ACHN (cell line): ENCODE measurements at places on chromosomes 6 and 20.
A peak's percentile ranks its signal among the peaks of the same experiment; 100 is the strongest.

DNA sequence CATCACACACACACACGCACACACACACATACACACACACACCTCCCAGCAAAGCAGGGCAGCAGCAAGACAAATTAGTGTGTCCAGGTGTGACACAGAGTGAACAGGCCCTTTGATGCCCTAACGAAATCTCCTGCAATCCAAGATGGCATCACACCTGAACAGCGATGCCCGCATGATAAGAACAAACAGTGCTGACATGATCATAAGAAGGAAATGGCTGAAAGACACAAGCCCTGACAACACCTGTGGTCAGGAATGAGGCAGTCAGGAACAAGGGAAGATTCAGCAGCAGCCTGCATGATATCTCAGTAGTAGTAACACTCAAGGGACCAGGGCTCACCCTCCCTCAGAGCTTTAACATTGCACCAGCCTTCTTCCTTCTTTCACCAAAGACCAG lies 156.9 kb downstream of the FAXC start:
- DNase-seq: no peak

GRCh38 chr6:45835721-45836437 lies 179.8 kb downstream of the CLIC5 start:
- peak; percentile 4 for DNase-seq

GRCh38 chr20:36320898-36321695 lies 15.0 kb downstream of the DLGAP4 start:
- no peak for DNase-seq

GRCh38 chr6:150613269-150613668 lies 13.6 kb downstream of the PLEKHG1 start:
- no peak for DNase-seq

- peak; percentile 48 for DNase-seq
Observed at GRCh38 chr6:144150710-144151657, 667 bp downstream of the STX11 start.

GRCh38 chr20:19397666-19398065 lies 185.2 kb downstream of the SLC24A3 start:
- DNase-seq: no peak

DNA sequence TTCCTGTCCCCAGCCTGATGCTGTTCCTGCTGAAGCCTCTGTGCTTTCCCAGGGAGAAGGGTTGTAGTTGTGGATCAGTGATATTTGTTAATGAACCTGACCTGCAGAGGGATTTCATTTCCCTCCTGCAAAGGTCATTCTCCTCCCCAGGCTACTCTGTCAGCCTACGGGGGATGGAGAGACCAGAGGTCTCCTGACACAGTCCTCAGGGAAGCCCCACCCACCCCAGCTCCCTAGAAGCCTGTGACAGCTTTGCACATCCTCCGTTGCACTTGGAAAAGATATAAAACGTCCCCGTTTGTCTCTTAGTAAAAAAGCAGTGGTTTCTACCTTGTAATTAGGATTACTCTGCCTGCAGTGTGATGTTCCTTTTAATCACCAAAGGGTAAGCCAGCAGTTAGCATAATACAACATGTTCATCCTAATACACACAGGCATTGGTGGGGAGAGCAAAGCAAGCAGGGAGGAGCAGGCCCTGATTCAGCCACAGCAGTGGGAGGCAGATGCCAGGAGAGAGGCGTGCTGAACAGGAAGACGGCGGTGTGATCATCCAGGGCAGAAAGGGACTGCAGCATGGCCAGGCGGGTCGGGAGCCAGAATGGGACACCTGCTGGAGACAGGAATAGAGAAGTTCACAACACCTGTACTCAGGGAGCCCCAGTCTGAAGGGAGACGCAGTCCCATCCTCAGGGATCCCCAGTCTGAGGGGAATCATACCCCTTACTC lies 293.5 kb downstream of the LRFN2 start:
- no peak for DNase-seq

- no peak for DNase-seq
Observed at GRCh38 chr20:64103871-64104666, 3.3 kb downstream of the NPBWR2 start.

DNA sequence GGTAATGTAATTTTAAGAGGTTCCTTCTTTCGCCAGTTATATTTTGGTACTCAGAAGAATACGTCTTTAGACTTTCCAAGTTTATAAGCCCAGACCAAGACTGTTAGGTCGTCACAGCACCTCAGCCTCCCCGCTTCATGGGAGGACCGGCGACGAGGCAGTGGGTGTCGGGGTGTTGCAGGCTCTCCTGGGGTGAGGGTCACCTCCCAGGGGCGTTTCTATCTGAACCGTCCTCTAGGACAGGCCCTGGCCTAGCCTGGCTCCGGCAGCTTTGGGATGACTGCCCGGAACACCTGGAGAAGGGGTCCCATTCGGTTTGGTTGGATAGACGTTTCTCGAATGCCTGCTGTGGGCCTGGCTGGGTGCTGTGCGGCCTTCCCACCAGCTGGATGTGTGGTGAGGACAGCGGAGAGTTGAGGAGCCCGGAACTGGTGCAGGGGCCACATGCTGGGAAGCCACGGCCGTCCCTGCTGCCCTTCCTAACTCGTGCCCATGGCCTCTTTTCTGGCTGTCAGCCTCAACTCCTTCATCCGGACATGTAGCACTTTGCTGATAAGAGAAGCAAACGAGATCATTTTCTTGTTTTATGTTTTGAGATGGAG lies 1.1 kb downstream of the OSBPL2 start:
- no peak for DNase-seq

- no peak for DNase-seq
Observed at GRCh38 chr6:151616091-151616513, 122.3 kb downstream of the CCDC170 start.

DNA sequence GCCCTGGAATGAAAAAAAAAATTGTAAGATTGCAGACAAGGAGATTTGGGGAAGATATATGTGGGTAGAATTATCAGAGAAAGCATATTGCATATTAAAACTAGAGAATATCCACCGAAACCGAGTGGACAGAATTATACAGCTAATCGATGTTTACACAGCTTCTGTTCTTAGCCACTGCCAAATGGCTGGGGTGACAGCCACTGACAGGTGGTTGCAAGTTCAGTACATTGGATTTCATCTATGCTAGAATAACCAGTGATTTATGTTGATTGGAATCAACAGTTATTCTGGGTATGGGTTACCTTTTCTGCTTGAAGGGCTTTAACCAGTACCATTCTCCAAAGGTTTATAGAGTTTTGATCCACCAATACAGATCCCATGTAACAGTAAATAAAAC lies 48.4 kb upstream of the THEMIS start:
- DNase-seq: no peak

DNA sequence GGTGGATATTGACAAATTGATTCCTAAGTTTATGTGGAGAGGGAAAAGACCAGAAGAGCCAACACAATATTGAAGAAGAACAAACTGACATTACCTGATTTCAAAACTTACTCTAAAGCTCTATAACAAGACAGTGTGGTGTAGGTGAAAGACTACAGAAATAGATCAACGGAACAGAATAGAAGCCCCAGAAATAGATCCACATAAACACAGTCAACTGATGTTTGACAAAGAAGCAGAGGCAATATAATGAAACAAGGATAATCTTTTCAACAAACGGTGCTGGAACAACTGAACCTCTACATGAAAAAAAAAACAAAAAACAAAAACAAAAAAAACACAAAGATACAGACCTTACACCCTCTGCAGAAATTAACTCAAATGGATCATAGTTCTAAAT lies 50.2 kb downstream of the MAP3K5 start:
- no peak for DNase-seq

GRCh38 chr6:130993292-130993765 lies 69.7 kb downstream of the EPB41L2 start:
- no peak for DNase-seq

DNA sequence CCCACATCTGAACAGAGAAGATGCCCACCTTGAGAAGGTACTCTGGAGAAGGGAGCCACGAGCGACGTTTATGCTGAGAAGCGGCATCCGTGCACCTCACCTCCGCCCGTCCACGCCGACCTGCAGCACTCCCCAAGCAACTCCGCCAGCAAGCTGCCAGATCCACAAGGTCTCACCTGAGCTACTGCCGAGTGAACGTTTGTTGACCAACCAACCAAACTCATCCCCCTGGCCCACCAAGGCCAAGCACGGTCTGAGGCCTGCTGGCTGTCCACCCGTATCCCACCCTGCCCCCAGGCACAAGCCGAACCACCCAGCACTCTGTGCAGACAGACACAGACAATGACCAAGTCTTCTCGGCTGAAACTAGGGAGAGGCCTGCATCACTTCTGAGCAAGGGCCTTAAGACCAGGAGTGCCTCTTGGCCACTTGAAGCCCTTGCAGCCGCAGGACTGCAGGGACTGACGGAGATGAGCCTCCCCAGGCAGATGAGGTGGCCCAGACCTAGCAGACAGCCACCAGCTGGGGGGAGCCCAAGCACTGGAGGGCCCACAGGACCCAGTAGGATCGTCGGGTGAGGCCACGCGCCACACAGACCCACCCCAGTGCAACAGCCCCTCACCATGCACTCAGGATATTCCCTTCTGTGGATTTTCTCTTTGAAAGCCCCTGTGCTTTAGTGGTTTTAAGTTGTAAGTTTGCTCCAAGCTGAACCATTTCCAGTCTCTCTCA lies 12.1 kb downstream of the TAF4 start:
- DNase-seq: no peak

GRCh38 chr6:105136431-105137350 lies 43.1 kb downstream of the POPDC3 start:
- DNase-seq: peak; percentile 8

DNA sequence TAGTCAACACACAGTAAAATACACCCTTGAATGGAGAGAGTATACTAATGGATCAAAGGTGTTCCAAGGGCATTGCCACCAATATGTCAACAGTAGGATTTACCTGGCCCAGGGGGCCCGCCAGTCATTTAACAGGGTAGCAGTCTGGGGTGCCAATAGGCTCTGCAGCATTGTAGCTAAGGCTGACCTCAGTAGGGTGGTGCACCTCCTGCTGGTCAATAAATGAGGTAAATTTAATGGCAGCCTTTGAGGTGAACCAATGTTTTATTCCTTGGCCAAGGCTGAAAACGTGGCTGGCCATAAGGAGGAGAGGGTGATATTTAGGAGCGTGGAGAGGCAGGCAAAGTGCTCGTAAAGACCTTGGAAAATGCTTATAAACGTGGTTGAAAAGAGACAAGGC lies 147.2 kb downstream of the RPS12 start:
- DNase-seq: peak; percentile 12

- DNase-seq: peak; percentile 13
Observed at GRCh38 chr20:37007898-37008649, 56.6 kb upstream of the SAMHD1 start.

- no peak for DNase-seq
Observed at GRCh38 chr6:3292431-3293197, 33.9 kb downstream of the PSMG4 start.

GRCh38 chr6:13445744-13446115 lies 41.7 kb downstream of the GFOD1 start:
- no peak for DNase-seq

GRCh38 chr6:140847262-140847645 lies 1285.5 kb upstream of the GJE1 start:
- no peak for DNase-seq

DNA sequence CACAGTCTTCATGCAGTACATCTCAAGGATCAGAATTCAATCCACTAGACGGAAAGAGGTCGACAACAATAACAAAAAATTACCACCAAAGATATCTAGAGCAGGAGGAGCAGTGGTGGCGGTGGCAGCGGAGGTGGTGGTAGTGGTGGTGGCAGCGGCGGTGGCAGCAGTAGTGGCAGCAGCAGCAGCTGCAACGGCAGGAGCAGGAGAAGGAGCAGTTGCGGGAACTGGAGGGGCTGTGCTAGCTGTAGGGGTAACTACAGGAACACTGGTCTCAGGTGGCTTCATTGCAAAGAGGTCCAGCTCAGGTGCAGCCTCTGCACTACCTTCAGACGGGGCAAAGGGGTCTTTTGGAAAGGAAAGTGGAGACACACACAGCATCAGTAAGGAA lies 81.1 kb downstream of the PRSS35 start:
- DNase-seq: no peak

DNA sequence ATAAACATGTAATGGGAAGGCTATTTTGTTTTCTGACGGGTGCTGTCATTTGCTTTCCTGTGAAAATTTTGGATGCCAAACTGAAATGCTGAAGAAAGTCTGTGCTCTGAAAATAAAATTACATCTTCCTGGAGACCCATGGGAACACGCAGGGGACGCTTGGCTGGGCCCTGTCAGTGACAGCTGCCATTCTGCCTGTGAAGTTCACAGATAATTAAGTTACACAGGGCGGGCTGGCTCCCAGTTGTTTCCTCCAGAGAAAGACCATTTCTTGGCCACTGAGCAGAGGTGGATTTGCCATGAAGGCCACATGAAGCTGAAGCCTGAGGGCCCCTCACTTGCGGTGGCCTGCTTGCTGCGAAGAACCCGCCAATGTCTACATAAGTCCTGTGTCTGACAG lies 93.5 kb downstream of the TMEM170B start:
- no peak for DNase-seq

- DNase-seq: no peak
Observed at GRCh38 chr6:45427726-45428125, 50.0 kb upstream of the SUPT3H start.

DNA sequence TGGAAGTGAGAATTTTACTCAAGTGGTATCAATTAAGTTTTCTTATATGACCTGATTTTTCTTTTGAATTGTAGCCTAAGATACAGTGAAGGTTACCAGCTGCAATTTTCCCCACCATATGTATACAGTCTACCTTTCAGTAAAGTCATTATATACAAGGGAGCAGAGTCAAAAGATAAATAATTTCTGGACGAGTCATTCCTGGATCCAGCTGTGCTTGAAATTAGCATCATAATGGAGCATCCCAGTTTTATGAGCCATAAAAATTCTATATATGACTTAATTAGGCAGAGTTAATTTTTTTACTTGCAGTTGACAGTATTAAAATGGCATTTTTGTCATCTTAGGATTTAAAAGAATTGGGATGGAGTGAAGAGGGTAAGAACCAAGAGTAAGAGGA lies 1008.4 kb downstream of the PHF3 start:
- DNase-seq: no peak

- no peak for DNase-seq
Observed at GRCh38 chr6:34608321-34609091, 52.4 kb upstream of the SPDEF start.

GRCh38 chr6:142222022-142222421 lies 75.0 kb downstream of the VTA1 start:
- DNase-seq: no peak

GRCh38 chr20:15185913-15186312 lies 848.5 kb upstream of the FLRT3 start:
- no peak for DNase-seq
